ENCODE measurements at places on chromosomes 7 and 10.

- no peak for DNase-seq
Observed at GRCh38 chr10:5450605-5451384, 38.4 kb downstream of the NET1 start.

- no peak for DNase-seq
Observed at GRCh38 chr7:101743241-101743994, 74.0 kb upstream of the CUX1 start.

GRCh38 chr7:111168182-111168581 is 77.3 kb downstream of the LRRN3 start:
- no peak for DNase-seq

DNA sequence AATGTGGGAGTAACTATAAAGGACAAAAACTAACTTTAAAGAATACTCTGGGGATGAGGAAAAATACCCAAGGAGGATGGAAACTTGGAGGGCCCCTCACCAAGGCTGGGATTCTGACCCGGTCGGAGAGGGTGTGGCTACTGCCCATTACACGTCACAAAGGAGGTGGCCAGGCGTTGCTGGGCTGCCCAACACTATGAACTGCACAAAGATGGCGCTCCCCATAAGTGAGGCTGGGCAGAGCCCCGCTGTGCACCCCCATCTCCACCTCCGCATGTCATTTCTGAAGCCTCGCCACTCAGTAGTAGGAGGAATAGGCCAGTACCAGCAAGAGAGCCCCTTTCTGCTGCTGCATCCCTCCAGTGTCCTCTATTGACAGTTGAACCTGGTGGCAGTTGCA is 290.1 kb upstream of the ZNF32 start:
- no peak for DNase-seq

DNA sequence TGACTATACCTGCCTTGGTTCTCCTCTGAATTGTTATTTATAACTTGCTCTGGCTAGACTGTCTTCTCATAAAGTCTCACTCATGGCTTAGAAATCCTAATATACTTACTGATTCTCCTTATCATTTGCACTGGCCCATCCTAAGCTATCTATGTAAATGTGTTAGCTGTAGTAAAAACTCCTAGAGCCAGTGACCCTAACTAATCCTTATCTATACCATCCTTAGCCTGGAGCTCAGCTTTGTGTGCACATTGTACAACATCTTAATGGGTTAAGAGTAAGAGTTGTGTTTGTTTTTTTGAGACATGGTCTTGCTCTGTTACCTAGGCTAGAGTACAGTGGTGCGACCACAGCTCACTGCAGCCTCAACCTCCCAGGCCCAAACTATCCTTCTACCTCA is 40.8 kb downstream of the LAMB4 start:
- DNase-seq: no peak

Data from BJ (cell line).